GM23248 (cell line): ENCODE measurements at places on chromosomes 13 and 19.

GRCh38 chr19:30593356-30593755 lies 221.2 kb downstream of the ZNF536 start:
- DNase-seq: no peak

- no peak for DNase-seq
Measured at GRCh38 chr13:67642657-67643056, 412.5 kb upstream of the PCDH9 start.

GRCh38 chr13:65710514-65710913 lies 1519.6 kb downstream of the PCDH9 start:
- DNase-seq: no peak

- no peak for DNase-seq
Measured at GRCh38 chr13:26344980-26345379, 91.1 kb downstream of the CDK8 start.

- DNase-seq: no peak
Measured at GRCh38 chr13:102300379-102300778, 101.5 kb downstream of the FGF14 start.

GRCh38 chr19:31392464-31392863 lies 43.2 kb upstream of the TSHZ3 start:
- no peak for DNase-seq

DNA sequence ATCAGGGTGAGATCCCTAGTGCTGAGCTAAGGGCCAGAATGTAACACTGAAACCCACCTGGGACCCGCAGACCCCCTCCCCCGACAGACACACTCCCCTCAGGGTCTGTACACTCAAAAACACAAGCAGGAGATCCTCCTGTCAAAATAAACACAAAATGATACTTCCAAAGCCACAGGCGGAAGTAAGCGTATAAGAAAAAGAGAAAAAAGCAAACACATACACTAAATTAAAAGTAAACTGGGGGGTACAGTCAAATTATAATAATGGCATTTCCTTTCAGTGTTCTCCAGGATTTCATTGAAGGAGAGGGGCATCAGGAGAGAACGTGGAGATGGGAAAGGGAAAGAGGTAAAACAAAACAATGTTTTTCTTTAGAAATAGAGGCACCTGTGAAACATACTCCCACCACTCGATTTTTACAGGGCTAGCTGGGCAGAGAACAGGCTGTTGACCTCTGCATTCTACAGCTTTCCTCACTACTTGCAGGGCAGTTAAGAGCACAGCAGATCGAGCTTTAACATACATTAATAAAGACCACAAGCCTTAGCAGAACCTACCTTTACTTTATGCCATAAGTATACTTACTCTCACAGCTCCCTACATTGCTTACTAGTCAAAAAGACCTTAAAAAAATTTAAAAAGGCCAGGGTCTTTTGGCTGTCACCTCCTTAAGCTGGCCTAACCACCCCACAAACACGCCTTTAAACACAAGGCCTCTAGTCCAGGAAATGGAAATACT lies 5.3 kb downstream of the ZIC5 start:
- no peak for DNase-seq

DNA sequence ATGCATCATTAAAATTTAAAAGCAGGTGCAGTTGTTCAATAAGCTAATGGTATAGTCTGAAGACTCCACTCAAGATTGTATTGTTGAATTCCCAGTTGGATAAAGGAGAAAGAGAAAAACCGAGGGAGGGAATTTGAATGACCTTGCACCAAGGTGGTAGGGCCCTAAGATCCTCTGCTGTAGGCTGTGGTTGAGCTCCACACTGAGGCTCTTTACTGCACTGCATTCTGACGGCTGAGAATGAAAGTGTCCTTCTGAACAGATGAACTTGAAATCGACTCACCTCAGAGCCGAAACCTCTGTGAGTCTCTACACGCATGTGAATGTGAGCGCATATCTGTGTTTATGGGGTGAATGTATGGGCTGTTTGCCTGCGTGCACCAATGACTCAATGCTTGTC lies 388.9 kb upstream of the DACH1 start:
- no peak for DNase-seq

DNA sequence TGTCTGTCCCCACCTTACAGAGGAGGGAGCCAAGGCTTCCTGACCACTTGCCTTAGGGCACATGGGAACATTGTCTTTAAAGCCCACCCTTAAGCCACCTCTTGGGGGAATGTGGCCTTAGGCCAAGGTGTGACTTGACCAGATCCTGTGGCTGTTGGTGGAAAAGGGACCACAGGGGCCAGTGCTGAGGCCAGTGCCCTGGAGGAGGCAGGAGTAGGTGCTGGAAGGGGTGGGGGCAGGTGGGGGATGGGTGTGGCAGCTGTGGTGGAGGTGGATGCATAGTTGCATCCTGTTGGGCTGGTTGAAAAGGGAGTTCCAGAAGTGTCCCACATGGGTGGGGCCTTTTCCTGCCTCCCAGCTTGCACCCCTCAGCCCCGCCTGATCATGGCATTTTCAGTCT lies 44.8 kb downstream of the DNM2 start:
- no peak for DNase-seq

DNA sequence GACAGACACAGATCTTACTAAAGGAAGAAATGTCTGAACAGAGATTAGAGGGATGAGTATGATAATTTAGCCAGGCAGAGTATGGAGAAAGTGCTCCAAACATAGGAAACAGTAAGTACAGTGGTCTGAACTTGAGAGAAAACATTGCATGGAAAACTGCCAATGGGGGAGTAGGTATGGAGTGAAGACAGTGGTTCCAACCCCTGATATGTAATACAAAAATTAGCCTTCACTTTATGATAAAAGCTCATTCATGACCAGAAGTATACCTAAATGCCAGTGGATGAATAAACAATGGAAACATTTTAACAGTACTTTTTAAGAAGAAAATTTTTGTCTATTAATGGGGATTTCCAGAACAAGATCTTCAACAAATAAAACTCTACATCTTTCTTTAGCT lies 334.0 kb downstream of the DIAPH3 start:
- no peak for DNase-seq

DNA sequence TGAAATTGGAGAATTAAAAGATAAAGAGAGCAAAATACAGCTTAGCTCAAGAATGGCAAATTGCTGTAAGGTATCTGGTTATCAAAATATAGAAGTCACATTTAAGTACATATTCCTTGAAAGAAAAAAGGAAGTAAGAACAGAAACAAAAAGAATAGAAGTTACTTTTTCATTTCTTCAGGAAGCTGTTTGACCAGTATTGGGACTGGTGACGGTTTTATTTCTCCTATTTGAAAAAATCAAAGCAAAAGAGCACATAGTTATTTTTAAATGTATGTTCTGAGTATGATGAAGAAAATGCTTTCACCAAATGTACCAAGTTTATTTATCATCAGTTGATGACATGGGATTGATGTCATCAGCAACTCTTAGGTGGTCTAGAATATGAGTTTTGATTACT lies 83.1 kb upstream of the OXGR1 start:
- DNase-seq: no peak

DNA sequence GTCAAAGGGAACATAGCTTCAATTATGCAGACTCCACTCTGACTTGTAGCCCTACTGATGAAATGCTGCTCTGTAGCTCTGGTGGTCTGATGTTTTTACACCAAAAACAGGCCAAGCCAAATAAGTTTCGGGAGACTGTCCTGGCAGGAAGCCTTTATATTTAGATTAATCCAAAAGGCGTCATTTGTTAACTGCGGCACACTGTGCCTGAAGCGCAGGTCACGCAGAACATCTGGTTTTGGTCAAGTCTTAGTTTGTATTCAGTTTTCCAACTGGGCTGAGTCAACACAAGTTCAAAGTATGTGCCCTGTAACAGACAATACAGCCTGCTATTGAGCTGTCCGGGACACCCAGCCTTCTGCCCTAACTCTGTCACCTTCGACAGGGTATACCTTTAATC lies 154.6 kb upstream of the IPO5 start:
- peak; percentile 55 for DNase-seq

GRCh38 chr13:24039621-24040475 lies 120.7 kb upstream of the SPATA13 start:
- no peak for DNase-seq

DNA sequence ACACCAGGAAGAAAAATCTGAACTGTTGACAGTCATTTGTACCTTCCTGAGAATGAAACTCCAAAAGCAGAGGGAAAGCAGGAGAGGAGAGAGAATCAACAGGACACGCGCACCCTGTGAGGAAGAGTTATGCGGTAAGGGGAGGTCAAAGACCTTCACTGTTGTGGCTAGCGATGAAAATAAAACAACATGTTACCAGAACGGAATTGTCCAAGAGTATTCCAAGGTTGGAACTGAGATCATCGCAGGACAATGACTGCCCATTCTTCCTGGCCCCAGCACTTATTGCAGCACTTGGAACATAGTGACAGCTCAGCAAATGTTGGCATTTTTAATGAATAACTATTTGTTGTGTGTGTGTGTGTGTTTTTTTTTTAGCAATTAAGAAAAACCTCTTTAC lies 176.0 kb upstream of the TSC22D1 start:
- no peak for DNase-seq

DNA sequence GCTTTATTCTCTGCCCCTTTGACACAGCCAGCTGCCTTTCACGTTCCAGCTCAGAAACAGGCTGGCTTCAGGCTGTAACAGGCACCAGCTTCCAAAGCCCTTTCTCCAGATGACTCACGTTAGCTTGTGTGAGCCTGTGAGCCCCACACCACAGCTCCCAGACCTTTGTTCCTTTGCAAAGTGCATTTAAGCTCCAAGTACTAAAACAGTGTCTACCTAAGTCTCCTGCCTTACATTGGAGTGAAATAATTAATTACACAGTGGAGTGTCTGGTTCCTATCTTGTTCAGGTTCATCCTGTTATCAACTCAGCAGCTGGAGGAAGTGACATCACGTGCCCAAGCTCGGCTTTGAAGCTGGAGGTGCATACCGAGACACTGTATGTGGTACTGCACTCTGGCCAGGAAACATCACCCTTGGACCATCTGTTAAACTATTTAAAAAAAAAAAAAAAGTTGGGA lies 475.8 kb downstream of the FOXO1 start:
- peak; percentile 87 for DNase-seq

- no peak for DNase-seq
Measured at GRCh38 chr13:22744688-22745452, 435.9 kb upstream of the SGCG start.

- DNase-seq: no peak
Measured at GRCh38 chr13:33518452-33518851, 232.9 kb upstream of the STARD13 start.

- no peak for DNase-seq
Measured at GRCh38 chr13:20393273-20394168, 132.1 kb downstream of the CRYL1 start.

- DNase-seq: no peak
Measured at GRCh38 chr13:40428354-40428753, 238.1 kb downstream of the FOXO1 start.

DNA sequence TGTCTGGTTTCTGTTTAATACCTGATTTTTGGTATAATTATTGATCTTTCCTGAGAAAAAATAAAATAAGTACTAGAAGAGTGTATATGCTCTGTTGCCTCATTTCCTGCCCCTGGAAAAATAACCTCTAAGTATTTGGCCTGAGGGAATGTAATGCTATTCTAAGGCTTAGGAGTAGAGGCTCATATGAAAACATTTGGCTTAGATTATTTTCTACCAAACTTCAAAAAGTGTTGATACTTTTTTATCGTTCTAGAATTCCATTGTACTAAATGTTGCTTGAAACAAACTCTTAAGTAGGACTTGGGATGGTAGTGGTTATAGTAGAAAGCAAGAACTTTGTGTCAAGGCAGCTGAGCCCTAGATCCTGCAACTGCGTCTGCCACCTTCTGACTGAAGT lies 57.8 kb downstream of the COG3 start:
- peak; percentile 47 for DNase-seq

DNA sequence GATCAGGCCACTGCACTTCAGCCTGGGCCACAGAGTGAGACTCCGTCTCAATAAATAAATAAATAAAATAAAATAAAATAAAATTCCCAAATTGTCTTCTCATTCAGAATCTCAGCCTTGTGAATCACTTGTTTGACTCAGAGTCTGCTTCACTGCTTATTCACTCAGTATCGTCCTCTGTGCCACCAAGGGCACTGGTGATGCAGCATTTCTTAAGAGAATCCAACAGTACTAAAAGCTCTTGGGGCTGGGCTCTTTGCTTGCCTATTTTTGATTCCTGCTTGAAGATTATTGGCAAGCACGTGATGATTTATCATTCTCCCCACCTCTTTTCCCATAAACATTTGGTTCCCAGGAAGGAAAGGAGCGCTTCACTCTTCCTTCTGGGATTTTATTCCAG lies 54.8 kb upstream of the HMGB1 start:
- peak; percentile 93 for DNase-seq

GRCh38 chr19:54804101-54804500 lies 691 bp downstream of the KIR2DL4 start:
- DNase-seq: no peak

GRCh38 chr19:16074488-16075365 lies 1.6 kb upstream of the TPM4 start:
- no peak for DNase-seq

- DNase-seq: no peak
Measured at GRCh38 chr13:93460005-93460404, 233.4 kb downstream of the GPC6 start.

DNA sequence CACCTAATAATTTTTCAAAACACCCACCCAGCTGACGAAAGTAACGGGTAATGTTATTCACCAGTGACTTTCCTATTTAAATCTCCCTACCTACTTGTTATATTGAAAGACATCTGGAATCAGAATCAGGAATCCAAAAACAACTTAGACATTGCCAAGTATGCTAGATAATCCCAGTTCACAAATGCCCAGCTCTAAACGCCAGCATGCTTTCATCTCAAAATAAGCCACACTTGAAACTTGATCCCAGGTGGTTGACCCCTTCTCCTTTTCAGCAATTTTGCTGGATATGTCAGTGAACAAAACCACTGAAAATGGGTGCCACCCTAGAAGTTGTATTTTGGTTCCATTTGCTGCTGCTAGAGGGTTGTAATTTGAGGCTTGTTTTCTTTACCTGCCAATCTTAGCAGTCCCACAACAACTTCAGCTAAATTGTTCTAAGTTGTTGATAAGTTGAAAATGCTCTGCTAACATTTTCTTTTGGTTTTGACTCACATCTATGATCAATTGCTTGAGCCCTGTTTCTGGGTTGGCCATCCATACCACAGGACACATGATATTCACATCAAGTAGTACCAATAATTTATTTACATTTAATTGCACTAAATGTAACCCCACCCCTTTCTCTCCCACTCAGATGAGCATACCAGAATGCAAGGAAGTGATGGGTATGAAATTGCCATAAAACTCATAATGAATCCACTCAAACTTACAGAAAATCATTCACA lies 66.4 kb downstream of the DCT start:
- no peak for DNase-seq

DNA sequence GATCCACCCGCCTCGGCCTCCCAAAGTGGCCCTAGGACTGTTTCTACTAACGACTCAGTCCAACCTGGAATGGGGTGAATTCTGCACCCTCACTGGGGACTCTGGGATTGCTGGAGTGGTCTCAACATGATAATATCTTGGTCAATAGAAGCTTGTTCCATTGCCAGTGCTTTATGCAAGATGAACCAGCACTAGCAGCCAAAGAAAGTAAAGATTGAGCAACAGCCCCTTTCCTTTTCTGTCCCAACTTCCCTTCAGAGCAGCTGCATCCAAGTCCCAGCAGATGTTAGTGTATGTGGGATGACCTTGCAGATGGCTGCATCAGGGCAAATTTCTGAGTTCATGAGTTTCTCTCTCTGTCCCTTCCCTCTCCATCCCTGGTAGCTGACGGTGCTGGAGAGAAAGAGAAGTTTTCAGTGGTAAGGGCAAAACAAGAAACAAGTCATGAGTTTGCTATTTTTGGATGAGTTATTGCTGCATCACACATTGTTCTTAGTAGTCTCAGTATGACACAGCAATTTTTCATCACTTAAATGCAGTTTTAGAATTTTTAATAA lies 183.6 kb upstream of the EDNRB start:
- peak; percentile 72 for DNase-seq

GRCh38 chr13:21034603-21035191 lies 26.7 kb downstream of the LATS2 start:
- peak; percentile 34 for DNase-seq
